ENCODE measurements at places on chromosomes 1 and 21. TPM values are rescaled to one million over a fixed set of nuclear protein-coding genes. Genes with fewer than 3 reads are reported as not detected.

GRCh38 chr1:24748191-24749121, 3.2 kb downstream of the CLIC4 start:
- DNase-seq: peak; percentile 65

GRCh38 chr1:18693256-18694098, 62.8 kb downstream of the PAX7 start:
- no peak for DNase-seq

GRCh38 chr1:42143896-42144710, 9.1 kb upstream of the GUCA2B start:
- no peak for DNase-seq

DNA sequence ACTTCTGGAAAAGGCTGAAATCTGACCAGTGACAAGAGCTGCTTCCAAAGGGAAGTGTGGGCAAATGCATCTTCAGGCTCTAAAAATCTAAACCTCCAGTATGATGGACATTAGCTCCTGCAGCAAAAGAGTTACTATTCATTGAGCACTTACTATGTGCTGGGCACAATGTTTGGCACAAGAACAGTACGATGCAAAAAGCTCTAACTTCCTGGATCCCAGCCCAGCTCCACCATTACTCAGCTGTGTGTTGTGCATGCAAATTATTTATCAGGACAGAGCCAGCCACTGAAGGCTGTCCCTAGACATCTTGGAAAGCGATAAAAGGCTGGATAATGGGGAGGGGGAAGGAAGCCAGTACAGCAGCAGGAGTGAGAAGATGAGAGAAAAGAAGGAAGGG, 143.5 kb downstream of the ELAVL4 start:
- DNase-seq: no peak

- no peak for DNase-seq
These were observed 24.2 kb downstream of the TMEM51 start for GRCh38 chr1:15177710-15178166.

DNA sequence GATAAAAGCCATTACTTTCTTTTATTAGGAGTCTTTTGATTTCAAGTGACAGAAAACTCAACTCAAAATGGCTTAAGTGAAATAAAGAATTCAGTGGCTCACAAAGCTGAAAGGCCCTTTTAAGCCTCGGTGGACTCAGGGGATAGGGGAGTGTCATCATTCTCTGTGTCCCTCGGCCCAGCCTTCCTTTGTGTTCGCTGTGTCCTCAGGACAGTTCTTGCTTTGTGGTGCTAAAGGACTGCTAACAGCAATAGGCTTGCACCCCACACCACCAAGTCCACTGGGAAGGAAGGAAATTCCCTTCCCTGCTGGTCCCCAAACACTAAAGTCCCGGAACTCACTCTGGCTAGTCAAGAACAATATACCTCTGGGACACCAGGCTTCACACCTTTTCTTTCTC, 129.2 kb downstream of the NTPCR start:
- DNase-seq: no peak

- DNase-seq: no peak
These were observed 1.8 kb downstream of the UBAP2L start for GRCh38 chr1:154222518-154222917.

- no peak for DNase-seq
These were observed 51.3 kb downstream of the DHRS3 start for GRCh38 chr1:12566484-12567287.

- DNase-seq: no peak
These were observed 4.2 kb downstream of the UBR4 start for GRCh38 chr1:19205845-19206244.

DNA sequence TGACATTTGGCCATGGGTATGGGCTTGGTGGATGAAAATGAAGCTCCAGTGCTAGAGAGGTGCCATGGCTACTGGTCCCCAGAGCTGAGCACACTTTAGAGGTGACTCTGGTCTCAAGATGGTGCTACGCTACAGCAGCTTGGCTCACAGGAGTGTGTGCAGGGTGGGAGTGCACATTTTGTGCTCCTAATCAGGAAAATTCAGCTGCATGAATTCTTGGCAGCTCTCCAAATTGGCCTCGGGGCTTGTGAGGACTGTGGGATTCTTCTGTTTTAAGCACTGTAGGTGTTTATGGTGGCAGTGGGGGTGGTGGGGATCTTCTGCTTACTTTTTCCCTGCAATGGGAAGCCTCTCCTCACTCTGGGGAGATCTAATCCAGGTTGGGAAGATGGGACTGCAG, 17.3 kb upstream of the TIPRL start:
- DNase-seq: no peak

DNA sequence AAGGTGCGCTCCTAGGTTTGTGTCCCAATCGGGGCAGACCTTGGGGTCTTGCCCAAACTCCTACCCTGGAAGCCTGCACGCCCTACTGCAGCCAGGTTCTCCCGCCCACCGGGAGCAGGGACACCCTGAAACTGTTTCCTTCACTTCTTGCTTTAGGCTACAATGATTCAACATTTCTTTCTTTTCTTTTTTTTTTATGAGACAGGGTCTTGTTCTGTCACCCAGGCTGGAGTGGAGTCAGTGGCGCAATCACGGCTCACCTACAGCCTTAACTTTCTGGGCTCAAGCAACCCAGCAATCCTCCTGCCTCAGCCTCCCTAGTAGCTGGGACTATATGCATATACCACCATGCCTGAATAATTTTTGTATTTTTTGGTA, 75.8 kb downstream of the ITPKB start:
- no peak for DNase-seq

GRCh38 chr1:151408891-151409290, 9.5 kb downstream of the PSMB4 start:
- DNase-seq: no peak

GRCh38 chr1:198929961-198930599, 291.2 kb downstream of the PTPRC start:
- DNase-seq: no peak

GRCh38 chr1:181726320-181727012, 243.1 kb downstream of the CACNA1E start:
- DNase-seq: no peak

The SYDE2 gene
- 14.7 TPM for total RNA-seq

The VHLL gene
- not detected for total RNA-seq

The KCNA2 gene
- total RNA-seq: not detected

The MUL1 gene
- total RNA-seq: 26.5 TPM

The TMPRSS3 gene
- 2.5 TPM for total RNA-seq

The ORC1 gene
- 4.0 TPM for total RNA-seq

The LRRIQ3 gene
- not detected for total RNA-seq

The RGSL1 gene
- not detected for total RNA-seq
